Ovary (tissue), 10 donors: ENCODE measurements at places on chromosomes 12 and 14. TPM values are rescaled to one million over a fixed set of nuclear protein-coding genes. Genes with fewer than 3 reads are reported as not detected.

- DNase-seq: no peak
These were observed 180.7 kb upstream of the SLC38A2 start for GRCh38 chr12:46553266-46553665.

GRCh38 chr14:44271637-44272036 is 235.4 kb downstream of the FSCB start:
- no peak for DNase-seq

GRCh38 chr14:96683562-96684289 is 113.5 kb upstream of the VRK1 start:
- no peak for DNase-seq

GRCh38 chr12:1318327-1319031 is 275.9 kb downstream of the FBXL14 start:
- DNase-seq: no peak

DNA sequence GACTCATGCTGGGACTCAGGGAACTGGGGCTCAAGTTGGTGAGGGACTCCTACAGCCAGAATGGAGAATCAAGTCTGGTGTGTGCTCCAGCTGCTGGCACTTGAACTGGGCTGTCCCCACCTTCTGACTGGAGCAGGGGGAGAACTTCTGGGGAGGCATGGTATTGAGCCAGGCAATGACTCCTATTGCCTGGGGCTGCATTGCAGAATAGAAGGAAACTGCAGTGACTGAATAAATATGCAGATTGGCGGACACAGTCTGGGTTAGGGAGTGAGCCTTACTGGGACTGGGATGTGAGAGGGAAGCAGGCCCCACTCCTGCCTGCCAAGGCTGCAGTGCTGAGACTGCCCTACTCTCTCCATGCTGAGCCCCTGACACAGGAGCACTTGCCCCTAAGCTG is 8.8 kb upstream of the ZNF268 start:
- DNase-seq: no peak

DNA sequence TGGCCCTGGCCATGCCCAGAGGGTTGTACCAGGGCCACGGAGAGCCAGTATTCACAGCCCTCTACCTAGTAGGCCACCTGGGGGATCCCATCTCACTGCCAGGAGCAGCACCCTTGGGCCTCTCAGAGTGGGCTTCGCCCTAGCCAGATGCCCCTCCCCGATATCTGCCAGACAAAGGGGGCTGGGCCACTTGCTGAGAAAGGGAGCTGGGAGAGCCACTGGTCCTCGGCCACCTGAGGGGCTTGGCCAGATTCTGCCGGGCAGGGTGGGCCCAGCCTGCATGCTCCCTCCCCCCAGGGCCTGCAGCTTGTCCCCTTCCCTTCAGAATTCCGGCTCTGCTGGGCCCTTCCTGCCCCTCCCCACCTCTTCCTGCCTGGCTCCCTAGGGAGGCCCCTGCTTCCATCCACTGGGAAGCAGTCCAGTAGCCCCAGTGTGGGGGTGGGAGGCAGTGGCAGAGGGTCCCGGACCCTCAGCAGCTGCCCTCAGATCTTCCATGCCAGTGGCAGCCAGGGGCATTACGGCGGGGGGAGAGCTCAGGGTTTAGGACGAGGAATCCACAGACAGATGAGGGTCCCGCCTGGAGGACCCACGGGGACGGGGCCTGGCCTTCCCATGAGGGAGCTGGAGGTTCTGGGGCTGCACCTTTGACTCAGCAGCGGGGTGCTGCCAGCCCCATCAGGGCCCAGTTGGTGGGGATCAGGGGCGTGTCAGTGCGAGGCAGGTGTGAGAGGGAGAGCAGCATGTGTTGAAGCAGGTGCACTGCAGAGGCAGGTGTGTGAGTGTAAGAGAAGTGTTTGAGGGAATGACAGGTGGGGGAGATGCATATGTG is 2.4 kb downstream of the CRIP2 start:
- DNase-seq: no peak

GRCh38 chr12:30997685-30998440 is 71.3 kb downstream of the TSPAN11 start:
- no peak for DNase-seq

GRCh38 chr14:27528328-27528727 is 930.5 kb upstream of the NOVA1 start:
- DNase-seq: no peak

DNA sequence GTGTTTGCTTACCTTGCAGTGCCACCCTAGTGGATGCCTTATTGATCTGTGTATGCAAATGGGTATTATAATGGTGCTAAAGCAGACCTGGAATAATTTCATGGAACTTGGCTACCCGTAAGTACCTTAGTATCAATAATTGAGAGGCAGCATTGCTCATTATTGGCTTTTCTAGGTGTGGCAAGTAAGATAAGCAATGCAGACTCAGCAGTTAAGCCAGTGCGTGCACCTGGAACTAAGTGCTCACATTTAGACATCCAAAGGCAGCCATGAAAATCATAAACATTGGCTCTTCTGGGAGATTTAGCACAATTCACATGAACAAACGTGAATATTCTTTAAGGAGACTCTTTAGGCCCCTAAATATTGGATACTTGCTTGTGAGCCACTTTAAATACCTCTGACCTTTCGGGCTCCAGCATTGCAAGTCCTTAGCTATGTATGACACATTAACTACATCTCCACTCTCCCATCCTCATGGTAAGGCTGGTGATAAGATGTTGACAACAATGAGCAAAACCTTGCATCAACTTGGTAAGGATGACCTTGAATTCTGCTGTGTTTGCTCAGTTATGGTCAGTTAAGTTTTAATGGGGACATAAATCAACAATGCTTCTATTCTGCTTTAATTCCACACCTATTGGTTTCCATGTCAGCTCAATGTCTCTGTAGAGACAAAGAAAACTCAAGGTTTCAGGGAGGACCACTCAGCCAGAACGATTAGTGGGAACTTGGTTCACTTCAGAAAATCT is 112.0 kb downstream of the SLC5A8 start:
- no peak for DNase-seq

DNA sequence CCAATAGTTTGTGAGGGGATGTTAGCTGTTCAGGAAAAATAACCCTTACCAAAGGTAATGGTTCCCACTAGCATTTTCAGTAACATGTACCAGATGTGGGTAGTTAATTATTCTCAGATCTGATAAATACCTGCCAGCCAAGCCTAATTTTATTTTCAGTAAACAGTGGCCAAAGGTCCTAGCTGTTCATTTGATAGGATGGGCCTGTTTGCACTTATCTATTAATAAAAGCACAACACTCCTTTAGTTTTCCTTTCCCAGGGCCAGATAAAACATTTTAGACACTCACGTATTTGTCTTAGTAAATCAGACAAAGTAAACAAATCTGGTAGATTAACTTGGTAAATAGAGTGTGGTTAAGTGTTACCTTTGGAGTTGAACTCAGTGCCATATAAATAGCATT is 345.1 kb downstream of the RAD51B start:
- DNase-seq: no peak

- DNase-seq: no peak
These were observed 30.0 kb upstream of the GRIP1 start for GRCh38 chr12:66708704-66709456.

DNA sequence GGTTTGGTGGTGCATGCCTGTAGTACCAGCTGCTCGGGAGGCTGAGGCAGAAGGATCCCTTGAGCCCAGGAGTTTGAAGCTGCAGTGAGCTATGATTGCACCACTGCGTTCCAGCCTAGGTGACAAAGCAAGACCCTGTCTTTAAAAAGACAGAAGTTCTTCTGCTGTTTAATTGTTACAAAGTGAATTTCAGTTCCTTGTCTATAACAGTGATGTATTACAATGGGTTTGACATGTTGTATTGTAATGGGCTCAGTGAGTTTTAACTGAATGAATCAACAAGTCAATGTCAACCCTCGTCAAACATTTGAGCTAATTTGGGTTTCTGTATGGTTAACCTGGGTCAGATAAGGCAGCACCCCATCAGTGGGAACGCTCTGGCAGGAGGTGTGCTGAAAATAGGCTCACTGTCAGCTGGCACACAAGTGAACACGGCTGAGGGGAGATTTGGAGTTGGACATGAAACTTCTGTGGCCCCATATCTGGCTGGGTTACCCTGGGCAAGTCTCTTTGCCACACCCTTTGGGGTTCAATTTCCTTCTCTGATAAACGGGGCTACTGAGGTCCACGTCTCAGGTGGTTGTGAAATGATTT is 14.0 kb upstream of the TRPV4 start:
- DNase-seq: no peak

- no peak for DNase-seq
These were observed 4.7 kb downstream of the TNFRSF1A start for GRCh38 chr12:6336889-6337853.

GRCh38 chr12:2227360-2227759 is 174.6 kb downstream of the CACNA1C start:
- no peak for DNase-seq

GRCh38 chr14:58832095-58832521 is 194.3 kb downstream of the DACT1 start:
- DNase-seq: no peak

- DNase-seq: no peak
These were observed 179.1 kb downstream of the KITLG start for GRCh38 chr12:88401155-88401554.

DNA sequence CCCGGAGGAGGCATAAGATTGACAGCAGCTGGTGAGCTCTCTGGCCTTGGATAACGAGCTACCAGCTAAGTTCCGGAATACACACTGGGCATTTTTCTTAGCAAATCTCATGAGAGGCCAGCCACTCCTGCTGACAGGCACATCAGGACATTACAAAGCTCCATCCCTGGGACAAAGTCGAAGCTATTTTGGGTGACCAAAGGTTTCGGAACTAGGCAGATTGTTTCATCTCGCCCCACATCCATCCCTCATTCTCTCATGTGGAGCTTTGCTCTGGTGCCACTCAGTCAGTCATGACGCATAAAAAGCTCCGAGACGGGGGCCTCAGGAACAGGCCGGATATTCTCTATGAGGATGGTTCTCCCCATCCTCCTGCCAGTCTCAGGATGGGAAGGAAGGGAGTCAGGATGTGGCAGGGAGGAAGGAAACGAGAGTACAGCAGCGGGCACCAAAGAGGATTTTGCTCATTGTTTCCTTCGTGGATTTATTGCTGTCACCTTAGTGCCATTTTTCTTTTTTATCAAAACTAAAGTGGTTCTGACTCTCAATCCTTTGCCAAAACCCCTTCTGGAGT is 253.1 kb upstream of the FKBP4 start:
- no peak for DNase-seq

- no peak for DNase-seq
These were observed 21.0 kb downstream of the BRF1 start for GRCh38 chr14:105279642-105280361.

DNA sequence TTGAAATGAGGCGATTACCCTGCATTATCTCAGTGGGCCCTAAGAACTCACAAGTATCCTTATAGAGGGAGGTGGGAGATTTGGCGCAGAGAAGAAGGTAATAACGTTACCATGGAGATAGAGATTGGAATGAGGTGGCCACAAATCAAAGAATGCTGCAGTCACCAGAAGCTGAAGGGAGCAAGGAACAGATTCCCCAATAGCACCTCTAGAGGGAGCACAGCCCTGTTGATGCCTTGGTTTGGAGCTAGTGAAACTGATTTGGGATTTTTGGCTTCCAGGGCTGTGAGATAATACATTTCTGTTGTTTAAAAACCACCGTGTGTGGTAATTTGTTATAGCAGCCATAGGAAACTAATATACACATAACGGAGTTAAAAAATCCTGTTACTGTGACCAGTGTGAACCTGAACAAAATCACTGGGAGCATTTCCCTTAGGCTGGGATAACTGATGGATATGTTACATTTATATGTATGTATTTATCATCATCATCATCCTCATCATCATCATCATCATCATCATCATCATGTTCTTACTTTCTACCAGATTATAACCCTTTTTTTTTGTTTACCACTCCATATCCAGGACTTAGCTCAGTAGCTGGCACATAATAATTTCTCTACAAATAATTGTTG is 100.3 kb downstream of the LIN7A start:
- peak; percentile 21 for DNase-seq

GRCh38 chr14:22882529-22883172 is 371 bp upstream of the REM2 start:
- DNase-seq: no peak

DNA sequence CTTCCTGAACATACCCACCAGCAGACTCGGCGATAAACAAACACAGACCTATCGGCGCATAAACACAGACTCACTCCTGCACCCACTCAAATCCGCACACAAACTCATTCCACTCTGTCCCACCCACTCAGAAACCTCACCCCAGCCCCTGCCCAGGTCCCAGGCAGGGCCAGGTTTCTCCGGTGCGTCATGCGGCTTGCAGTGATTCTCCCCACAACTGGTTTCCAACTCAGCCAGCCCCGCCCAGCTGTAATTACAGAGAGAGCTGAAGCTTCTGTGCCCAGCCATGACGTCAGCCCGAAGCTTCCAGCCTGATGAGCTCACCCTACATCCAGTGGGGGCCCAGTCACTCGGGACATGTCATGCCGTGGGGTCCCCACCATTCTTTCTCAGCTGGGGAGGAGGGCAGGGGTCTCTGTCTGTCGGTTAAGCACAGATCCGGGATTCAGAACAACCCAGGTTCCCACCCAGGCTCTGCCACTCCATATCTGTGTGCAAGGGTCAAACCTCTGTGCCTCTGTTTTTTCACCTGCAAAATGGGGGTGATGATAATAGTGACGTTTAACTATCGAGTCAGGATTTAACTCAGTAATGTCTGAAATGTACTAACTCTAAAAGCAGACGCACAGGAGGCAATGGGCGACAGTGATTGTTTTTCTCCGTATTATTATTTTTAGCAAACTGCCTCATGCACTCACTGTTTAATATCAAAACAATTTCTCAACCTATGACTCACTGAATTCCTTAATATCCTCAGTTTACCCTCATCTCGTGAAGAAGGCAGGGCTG is 2.3 kb upstream of the HSPB8 start:
- DNase-seq: peak; percentile 88

DNA sequence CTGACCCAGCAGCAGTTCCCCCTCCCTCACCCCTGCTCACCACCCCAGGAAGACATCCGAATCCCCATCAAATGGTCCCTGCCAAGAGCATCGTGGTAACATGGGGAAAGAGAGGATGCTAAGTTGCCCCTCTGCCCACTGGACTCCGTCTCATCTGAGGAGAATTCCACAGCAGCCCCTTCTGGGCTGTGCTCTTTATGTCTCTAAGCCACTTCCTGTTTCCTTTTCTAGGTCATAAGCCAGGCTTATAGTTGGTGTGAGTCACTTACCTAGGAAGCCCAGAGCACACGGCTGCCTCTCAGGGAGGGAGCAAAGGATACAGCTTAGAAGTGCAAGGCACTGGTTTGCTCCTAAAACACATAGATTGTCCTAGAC is 76.0 kb downstream of the VCPKMT start:
- no peak for DNase-seq

DNA sequence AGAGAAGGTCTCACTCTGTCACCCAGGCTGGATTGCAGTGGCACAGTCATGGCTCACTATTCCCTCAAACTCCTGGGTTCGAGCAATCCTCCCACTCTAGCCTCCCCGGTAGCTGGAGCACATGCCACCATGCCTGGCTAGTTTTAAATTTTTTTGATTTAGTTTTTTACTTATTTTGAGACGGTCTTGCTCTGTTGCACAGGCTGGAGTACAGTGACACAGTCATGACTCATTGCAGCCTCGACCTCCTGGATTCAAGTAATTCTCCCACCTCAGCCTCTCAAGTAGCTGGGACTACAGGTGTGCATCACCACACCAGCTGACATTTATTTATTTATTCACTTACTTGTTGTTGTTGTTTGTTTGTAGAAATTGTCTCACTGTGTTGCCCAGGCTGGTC is 22.2 kb upstream of the DIP2B start:
- no peak for DNase-seq

Gene SINHCAF
- total RNA-seq: 59.0 TPM

Gene FGD4
- 52.9 TPM for total RNA-seq

Gene KRT83
- not detected for total RNA-seq

Gene MYO1H
- 0.34 TPM for total RNA-seq

Gene ACACB
- 55.7 TPM for total RNA-seq

Gene CCDC198
- 0.05 TPM for total RNA-seq

Gene KRT86
- not detected for total RNA-seq

Gene KRT79
- total RNA-seq: not detected

Gene PLA2G1B
- total RNA-seq: 12.0 TPM

Gene PPM1H
- 21.0 TPM for total RNA-seq
